ENCODE measurements at places on chromosomes 2 and 18.

DNA sequence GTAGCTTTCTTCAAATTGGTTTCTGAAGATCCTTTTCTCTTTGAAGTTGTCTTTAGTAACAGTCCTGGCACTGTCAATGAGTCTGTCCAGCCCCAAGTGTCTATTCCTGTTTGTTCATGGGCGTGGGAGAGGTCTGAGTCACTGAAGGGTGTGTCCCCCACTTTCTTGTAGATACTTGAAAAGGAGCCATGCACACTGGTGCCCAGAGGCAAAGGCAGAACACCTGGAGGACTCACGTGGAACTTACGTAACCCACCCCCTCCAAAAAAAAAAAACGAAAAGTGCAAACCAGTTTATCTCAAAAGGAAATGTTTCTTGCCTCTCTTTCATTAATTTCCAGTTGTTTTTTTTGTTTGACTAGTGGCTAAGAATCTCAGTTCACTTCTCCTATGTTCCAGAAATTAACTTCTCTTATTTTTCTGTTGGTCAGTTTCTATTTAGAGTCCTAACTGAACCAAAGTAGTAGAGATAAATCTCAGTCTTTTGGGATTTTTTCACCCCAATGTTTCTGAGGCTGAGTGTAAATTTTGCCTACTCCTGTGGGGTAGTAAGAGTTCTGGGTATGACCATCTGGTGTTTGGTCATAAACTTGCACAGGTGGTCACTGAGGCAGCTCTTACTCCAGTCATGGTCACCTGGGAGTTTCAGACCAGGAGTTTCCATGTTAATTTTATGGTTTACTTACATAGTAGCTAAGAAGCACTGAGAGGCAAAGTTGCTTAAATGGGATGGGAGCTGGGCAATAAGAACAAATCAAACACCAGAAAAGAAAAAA, 54.9 kb downstream of the DSC3 start:
- DNase-seq, result no peak

- DNase-seq, result no peak
These were observed 17.3 kb downstream of the C2orf76 start for GRCh38 chr2:119349289-119349688.

DNA sequence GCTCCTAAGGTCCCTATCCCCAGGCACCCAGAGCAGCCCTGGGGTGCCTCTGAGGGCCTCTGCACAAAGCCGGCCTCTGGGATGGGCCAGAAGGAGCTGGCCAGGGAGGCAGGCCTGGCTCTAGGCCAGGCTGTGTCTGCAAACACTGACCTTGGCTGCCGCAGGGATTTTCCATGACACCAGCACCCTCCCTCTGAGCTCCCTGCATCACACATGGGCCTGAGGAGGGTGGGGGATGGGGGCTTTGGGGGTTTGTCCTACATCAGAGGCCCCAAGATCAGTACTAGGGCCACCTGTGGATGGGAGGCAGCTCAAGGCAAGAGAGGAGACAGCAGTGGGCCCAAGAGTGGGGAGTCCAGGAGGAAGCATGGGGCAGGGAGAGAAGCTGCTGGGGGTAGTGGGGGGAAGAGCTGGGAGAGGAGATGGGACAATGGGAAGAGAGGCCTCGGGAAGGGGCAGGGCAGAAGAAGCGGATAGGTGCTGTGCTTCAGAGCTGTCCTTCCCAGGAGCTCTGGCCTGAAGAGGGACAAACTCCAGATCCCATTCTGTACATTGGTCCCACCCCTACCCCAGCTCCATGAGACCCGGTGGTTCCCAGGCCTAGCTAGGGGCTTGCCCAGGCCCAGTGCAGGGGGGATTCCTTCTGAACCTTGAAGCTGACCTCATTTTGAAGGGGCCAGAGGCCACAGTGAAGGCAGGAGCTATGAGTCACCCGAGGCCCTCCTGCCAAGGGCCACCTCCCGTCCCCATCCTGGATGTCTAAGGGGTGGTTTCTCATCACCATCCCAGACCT, 28.0 kb downstream of the KCNK3 start:
- DNase-seq, result no peak

GRCh38 chr2:4653991-4654390, 950.6 kb downstream of the DCDC2C start:
- no peak for DNase-seq

DNA sequence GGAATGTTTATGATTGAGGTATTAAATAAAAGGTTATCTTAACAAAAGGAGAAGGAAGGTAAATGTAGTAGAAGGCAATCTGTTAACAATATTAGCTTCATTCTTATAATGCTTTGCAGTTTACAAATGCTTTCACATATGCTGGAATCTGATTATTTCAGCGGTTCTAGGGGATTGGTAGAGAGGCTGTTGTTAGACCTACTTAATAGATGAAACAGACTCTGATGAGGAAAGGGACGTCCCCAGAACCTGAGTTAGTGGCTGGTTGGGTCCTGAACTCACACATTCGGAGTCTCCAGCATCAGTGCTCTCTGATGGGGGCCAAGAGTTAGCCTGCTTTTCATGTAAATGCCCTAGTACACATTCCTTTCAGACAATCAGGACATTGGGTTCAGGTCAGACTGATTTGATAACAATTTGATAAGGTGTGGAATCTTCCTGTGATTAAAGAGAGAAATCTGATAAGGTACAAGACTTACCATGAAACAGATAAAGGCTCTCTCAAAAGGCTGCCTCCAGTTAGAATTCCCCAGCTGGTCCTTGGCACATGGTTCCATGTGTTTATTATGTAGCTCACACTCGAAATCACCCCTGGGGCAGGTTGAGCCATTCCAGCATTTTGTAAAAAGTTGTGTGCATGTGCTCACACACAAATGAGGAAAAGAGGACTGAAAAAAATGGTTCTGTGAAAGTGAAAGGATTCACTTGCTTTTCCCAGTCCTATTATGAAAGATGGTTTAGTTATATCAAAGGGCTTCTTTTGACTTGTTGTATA, 103.1 kb downstream of the GPD2 start:
- no peak for DNase-seq
